ENCODE measurements at places on chromosomes 1 and 21.

DNA sequence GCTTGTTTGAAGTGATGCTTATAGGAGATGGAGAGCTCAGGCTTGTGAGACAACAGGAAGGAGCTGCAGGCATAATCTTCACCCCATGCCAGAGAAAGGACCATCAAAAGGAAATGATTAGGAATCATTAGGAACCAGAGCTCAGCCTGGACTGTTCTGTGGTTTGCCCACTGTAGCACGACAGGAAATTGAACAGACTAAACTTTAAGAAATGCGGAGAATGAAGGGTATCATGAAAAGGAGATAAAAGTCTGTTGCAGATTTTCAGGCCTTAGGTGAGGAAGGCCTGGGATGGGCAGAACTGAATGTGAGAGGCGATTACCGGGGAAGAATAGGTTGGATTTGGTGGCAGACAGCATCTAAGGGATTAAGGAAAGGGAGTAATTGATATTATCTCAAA, 292.0 kb upstream of the PLXNA2 start:
- no peak for DNase-seq

DNA sequence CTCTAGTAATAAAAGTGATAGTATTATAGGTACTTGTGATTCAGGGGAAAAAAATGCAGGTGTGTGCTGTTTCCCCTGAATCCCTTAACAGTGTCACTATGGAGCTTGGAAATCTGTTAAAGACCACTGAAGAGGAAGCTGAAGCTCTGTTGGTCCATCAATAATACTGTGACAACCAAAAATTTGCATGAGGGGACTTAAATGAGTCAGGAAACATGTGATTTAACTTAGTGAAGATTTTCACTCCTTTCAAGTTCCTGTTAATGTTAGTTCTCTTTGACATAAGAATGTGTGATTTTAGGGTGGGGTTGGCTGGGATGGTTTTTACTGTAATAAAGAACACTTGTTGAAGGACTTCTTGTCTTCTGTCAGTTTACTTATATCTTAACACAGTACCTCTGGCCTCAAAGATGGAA, 32.0 kb downstream of the VANGL2 start:
- DNase-seq = no peak

DNA sequence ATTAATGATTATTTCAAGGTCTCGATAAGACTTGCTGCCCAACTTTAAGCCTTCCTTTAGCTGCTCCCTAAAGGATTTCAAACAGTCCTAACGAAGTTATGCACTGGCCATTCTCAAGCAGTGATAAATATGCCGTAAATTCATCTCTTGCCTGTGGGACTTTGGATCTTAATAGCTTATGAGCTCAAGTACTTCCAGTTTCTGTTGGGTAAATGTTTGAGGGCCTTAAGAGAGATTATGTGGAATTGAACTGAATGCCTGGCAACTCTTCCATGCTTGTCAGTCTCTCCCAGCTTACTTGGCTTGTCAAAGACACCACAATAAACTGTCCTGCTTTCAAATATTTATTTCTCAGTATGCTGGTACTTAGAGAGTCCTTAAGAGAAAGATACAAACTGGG, 3.5 kb upstream of the OR10J4 start:
- DNase-seq = no peak

DNA sequence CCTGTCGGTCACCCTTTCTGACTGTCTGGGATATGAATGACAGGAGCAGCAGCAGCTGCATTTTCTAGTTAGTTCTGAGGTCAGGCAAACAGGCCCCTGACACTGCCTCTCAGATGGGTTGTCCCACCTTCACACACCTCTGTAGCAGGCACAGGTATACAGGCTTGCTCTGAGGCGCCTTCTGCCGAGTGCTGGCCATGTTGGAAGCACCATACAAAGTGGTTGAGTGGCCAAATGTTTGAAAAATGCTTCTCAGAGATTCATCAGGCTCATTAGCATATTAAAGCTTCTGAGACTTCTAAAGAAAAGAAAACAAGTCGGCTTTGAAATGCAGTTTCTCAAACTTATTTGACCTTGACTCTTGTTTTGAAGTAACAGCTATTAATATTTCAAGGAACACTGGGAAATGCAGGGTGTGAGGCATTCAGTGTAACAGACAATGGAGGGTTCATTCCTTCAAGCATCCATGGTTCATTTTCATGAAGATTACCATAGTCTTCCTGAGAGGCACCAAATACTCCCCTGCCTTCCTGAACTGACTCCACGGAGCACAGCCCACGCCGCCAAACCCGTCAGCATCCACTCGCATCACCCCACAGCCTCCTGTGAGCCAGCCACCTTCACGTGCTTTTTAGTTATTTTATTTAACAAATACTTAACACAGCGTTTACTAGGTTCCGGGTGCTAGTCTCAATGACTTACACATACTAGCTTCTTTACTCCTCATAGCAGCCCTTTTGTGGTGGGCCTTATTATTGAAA, 81.8 kb downstream of the KCNN3 start:
- no peak for DNase-seq

GRCh38 chr1:233664253-233664652, 50.3 kb downstream of the KCNK1 start:
- DNase-seq = no peak

DNA sequence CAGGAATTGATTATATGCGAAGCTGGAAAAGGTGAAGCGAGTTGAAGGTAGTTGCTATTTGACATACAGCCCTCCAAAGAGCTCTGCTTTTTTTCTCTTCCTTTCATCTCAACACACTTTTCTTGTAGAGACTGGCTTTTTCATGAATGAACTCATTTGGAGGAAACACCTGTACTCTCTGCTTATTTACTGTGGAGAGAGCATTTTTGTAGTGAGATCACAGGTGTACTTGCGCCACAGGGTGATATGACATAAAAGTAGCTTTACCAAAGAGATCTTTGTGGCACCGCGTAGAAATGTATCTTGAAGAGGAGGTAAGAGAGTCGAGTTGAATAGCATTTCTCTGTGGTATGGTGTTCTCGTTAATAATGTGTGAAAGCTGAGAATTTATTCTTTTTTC, 187.6 kb downstream of the VPS13D start:
- no peak for DNase-seq

DNA sequence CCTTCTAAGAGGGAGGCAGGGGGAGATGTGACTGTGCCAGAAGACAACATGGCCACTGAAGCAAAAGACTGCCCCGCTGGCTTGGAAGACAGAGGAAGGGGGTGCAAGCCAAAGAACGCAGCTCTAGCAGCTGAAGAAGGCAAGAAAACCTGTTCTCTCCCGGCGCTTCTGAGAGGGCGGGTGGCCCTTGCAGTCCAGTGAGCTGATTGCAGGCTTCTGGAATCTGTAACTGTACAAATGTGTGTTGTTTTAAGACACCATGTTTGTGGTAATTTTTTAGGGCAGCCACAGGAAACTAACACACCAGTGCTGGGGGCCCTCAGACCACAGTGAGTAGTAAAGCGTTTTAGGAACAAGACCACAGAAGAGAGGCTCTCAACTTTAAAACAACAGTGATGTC, 47.0 kb downstream of the CD46 start:
- no peak for DNase-seq

DNA sequence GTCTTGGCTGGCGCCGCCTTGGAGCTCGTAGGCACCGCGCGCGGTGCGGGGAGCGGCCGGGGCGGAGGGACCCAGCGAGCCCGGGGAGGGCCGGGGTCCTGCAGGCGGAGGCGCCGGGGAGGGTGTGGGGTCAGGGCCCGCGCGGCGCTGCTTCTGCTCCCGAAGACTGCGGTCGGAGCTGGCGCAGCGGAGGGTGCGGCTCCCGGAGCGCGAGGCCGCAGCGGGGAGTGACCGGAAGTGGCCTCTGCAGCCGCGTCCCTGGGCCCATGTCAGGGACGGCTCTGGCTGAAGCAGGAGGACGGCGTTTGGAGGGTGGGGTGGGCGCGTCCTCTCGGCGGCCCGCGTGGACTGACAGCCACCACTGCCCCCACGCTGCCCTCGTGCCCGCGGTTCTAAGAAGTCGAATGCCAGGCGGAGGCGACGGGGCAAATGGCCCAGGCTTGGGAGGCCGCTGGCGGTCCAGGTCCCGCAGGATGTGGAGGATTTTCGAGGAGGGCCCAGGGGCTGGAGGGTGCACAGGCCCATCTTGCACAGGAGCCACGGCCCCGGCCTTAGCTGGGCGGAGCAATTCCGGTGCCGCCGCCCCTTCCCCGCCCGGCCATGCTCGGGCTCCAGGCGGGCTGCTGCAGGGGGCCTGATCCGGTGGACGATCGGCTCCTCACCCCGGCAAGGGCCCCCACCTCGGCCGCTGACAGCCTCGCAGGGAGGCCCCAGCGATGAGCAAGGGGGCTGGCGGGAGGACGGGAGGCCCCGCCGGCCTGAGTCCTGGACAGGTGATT, 7.7 kb upstream of the ZNF669 start:
- peak; percentile 78 for DNase-seq

DNA sequence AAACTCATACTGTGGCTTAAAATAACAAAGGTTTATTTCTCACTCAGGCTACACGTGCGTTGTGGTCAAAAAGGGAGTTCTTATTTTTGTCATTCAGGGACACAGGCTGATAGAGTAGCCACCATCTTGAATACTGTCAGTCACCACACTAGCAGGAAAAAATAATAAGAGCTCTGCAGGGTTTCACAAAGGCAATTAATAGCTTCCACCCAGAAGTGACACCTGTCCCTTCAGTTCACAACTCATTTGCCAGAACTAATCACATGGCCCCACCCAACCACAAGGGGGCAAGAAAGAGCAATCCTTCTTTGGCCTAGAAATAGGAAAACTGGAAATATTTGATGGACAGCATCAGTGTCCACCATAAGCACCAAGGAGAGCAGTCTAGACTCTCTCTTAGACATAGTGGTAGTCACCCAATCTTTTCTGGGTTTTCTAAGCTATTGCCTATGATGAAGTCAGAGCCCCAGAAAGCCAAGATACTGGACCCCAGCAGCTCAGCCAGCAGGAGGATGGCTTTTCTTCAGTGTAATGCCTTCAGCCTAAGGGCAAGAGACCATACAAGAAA, 8.2 kb downstream of the HAPLN2 start:
- peak; percentile 85 for DNase-seq

GRCh38 chr1:100971021-100971420, 54.6 kb downstream of the DPH5 start:
- no peak for DNase-seq

DNA sequence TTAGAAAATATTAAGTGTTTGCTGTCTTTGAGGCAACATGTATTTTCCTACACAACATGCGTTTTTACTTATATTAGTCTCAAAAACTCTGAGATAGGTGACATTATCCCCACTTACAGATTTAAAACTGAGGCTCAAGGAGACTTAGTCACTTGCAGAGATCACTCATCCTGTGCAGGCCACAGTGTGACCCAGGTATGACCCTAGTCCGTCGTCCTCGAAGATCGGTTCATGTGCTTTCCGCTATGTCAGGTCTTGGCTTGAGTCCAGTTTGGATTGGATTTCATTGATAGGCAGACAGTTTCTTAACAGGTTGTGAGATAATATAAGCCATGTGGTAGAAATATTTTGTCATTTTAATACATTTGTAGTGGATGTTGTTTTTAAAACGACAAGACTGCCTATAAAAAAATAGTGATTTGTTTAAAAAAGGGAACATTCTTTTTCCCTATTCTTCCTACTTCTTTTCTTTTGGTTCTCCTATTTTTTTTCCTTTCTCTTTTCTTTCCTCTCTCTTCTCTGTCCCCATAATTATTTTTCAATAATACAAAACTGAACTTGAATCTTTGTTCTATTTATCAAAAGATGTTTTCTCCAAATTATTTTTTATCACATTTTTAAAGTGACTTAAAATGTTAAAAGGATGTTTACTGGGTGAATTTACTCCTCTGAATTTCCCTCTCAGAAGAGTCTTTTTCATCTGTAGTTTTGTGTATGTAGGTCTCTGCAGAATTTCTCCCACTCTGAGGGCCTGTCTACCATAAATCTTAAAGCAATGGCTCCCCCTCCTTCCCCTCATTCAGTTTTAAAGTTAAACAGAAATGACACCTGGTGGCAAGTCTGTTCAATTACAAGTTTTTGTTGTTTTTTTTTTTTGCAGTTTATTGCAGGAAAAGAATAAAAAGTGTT, 81.8 kb downstream of the PHTF1 start:
- peak; percentile 73 for DNase-seq

DNA sequence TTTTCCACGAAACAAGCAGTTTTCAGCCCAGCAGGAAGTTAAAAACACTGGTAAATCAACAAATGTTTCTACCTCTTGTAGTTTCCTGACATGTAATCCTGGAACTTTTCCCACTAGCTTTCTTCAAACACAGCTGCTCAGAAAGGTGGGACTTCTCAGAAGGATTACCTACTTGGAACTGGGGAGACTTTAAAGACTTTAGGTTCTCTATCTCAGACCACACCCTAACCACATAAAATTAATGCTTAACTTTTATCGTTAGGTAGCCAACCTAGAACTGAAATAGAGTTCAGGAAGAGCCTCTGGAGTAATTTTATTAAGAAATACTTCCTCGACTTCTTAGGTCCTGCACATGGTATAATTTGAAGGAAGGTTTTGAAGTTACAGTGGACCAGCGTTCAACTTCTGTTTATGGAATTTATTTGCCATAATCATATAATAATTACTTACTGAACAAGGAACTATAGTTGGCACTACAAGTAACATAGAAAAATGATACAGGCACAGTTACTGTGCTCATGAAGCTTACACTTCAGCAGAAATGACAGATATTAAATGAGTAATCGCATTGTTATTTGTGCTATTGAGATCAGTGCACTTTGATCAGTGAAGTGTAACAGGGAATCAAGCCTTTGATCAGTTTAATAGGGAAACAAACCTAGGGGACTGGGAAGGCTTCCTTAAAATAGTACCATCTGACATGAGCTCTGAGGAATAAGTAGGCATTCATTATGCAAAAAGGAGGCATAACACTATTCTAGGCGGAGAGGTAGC, at the start of gene BCL2L15:
Gene BCL2L15, minus strand, starts transcription at position 180 of the 774 bp plus-strand sequence. CDS start 206 bp downstream, outside the sequence.
- no peak for DNase-seq

DNA sequence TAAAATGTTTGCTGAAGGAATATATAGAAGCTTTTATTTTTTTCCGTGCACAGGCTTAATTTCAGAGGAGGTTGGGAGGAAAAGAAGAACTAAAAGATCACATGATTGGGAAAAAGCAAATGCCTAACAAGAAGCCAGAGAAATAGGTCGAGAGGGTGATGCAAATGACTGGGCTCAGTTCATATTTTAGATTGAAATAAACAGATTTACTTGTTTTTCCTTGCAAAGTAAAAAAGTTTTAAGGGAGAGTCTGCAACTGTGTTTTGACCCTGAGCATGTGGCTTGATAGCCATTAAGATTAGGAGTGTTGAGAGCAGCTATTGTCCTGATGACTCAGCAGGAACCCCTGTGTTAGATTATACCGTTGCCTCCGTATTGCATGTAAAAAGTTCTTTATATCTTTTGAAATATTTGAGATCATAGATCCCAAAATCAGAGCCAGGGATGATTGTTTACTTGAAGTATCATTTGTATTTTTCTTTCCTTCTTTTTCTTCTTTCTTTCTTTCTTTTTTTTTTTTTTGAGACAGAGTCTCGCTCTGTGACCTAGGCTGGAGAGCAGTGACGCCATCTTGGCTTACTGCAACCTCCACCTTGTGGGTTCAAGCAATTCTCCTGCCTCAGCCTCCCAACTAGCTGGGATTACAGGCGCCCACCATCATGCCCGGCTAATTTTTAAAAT, 20.2 kb downstream of the CLIC4 start:
- DNase-seq = no peak

- no peak for DNase-seq
Measured at GRCh38 chr1:13628218-13628617, 44.6 kb downstream of the PDPN start.

Measured in eye (tissue), 1 donor.